Adrenal gland (tissue), 19 donors: ENCODE measurements at places on chromosomes 7 and 10.

DNA sequence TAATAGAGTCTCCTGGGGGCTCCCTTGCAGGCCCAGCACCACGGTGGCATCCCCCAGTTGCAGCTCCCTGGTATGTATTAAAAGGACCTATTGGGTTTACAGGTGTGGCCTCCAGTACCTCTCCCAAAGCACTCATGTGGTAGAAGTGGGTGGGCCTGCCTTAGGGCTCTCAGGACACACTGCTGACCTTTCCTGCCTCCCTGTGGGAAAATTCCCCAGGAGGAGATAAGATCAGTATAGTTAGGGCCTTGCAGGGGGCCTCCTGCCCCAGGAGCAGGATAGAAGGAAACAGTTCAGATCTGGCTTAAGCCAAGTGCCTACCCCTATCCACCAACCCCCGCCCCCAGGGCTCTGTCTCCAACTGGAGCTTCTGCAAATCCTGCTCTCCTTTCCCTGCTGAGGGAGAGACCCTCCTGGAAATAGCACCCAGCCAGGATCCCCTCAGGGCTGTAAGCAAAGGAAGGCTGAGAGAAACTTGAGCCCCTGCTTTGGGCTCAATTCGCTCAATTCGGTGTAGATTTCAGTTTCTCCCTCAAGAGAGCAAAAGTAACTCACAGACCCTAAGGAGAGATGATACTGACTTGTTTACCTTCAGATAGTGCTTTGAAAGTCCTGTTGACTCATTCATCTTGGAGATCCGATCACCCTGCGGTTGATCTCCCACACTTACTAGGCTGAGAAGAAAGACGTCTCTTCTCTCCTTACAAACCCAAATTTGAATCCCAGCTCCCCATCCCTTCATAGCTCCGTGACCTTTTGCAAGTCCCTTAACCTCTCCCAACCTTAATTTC lies 130.6 kb downstream of the WDR11 start:
- no peak overlapping the region for H3K27ac ChIP-seq
- DNase-seq = no peak
- H3K27me3 ChIP-seq = no peaks in the 10 kb centered on the region
- no peaks in the 10 kb centered on the region for H3K36me3 ChIP-seq
- H3K4me1 ChIP-seq = peaks cover 14% of the 10 kb centered on the region
- H3K4me3 ChIP-seq = no peak overlapping the region

GRCh38 chr7:90988516-90988915 lies 275.7 kb upstream of the FZD1 start:
- no peak for DNase-seq
- H3K27me3 ChIP-seq = no peaks in the 10 kb centered on the region
- H3K4me3 ChIP-seq = no peak overlapping the region
- H3K4me1 ChIP-seq = no peaks in the 10 kb centered on the region

- H3K4me1 ChIP-seq = no peaks in the 10 kb centered on the region
- H3K27me3 ChIP-seq = no peaks in the 10 kb centered on the region
- H3K4me3 ChIP-seq = no peak overlapping the region
- no peaks in the 10 kb centered on the region for H3K36me3 ChIP-seq
These were observed 35.5 kb upstream of the VCL start for GRCh38 chr10:73962386-73962785.

GRCh38 chr10:33487014-33487776 lies 152.7 kb upstream of the NRP1 start:
- H3K36me3 ChIP-seq = no peaks in the 10 kb centered on the region
- H3K27me3 ChIP-seq = no peaks in the 10 kb centered on the region
- no peak overlapping the region for H3K4me3 ChIP-seq
- no peaks in the 10 kb centered on the region for H3K4me1 ChIP-seq
- no peak for DNase-seq
- H3K27ac ChIP-seq = no peak overlapping the region

- H3K36me3 ChIP-seq = no peaks in the 10 kb centered on the region
- H3K27me3 ChIP-seq = no peaks in the 10 kb centered on the region
- H3K27ac ChIP-seq = no peak overlapping the region
- H3K4me3 ChIP-seq = no peak overlapping the region
- H3K4me1 ChIP-seq = no peaks in the 10 kb centered on the region
These were observed 51.2 kb upstream of the PCBD1 start for GRCh38 chr10:70939441-70940003.
